Right kidney (tissue), 9 donors: ENCODE measurements at places on chromosomes 5 and 9.

- no peak for DNase-seq
Measured at GRCh38 chr9:132849185-132849706, 28.8 kb downstream of the AK8 start.

DNA sequence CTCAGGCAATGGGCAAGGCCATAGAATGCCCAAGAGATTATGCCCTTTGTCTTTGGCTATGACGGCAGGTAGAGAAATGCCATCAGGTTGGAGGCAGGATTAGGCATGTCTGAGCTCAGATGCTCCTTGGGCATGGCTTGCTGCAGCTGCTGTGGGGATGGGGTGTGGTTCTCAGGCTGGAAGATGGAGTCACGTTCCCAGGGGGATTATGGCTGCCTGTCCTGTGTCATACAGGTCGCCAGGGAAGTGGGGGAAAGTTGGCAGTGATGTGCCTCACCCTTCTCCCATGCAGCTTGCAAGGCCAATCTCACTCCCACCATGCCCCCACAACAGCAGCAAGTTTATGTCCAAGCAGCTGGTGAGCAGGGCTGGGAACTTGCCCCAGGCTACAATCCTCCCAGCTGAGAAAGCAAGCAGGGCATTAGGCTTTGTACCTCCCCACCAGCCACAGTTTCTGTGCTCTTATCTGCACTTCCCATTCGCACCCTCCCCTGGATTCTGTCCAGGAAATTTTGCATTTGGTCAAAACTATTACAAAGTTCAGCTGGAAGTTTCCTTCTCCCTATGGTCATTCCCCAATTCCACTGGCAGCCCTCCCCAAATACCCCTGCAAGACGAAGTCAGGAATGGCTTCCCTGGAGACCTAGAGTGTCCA is 1788.0 kb upstream of the NUDT12 start:
- DNase-seq = no peak

GRCh38 chr5:120457839-120458507 is 6.1 kb upstream of the PRR16 start:
- peak; percentile 36 for DNase-seq

DNA sequence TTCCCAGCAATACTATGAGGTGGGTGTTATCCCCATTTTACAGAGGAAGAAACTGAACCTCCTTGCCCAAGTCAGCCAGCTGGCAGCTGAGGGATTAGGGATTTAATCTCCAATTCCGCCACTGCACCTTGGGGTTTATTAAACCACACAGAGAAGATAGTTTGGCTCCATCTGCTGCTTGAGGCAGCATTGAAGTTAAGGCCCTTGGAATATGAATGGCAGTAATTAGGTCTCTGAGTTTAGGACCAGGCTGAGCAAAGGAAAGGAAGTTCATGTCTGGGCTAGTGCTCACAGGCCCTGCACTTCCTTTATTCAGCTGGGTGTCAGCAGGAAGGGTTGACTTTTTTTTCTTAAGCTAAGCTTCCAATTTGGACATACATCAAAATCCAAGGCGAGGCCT is 86.9 kb upstream of the GDNF start:
- DNase-seq = no peak

DNA sequence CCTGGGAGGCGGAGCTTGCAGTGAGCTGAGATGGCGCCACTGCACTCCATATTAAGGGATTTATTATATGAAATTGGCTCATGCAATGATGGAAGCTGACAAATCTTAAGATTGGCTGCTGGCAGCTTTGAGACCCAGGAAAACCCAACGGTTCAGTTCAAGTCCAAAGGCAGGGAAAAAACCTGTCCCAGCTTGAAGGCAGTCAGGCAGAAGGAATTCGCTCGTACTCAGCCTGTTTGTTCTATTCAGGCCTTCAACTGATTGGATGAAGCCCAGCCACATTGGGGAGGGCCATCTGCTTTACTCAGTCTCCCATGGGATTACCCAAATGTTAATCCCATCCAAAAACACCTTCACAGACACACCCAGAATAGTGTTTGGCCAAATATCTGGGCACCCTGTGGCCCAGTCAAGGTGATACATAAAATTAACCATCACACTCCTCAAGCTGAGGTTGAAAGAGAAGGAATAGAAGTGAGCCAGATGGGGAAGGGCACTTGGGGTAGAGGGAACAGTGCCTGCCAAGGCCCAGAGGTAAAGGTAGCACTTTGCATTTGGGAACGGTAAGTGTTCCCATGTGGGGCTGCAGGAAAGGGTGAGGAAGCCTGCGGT is 8.5 kb upstream of the ORM1 start:
- DNase-seq = no peak

GRCh38 chr9:92097997-92098482 is 17.2 kb downstream of the SPTLC1 start:
- peak; percentile 67 for DNase-seq

- no peak for DNase-seq
Measured at GRCh38 chr5:111689357-111689935, 67.5 kb downstream of the NREP start.

DNA sequence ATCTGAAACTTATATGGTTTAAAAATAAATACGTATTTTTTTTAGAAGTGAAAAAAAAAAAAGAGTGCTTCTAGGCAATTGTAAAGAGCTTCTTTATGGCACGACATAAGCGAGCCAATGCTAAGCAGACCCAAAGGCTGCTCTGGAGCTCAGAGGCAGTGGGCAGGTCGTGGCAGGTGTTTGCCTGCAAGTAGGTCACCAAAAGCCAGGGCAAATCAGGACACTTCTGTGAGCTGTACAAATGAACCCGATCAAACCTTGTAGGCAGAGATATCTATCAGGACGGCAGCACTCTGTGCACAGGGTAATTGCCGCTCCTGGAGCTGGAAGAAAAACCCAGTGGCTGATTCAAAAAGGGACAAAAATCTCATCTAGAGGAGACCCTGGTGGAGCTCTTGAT is 75.9 kb downstream of the IRX2 start:
- DNase-seq = no peak

DNA sequence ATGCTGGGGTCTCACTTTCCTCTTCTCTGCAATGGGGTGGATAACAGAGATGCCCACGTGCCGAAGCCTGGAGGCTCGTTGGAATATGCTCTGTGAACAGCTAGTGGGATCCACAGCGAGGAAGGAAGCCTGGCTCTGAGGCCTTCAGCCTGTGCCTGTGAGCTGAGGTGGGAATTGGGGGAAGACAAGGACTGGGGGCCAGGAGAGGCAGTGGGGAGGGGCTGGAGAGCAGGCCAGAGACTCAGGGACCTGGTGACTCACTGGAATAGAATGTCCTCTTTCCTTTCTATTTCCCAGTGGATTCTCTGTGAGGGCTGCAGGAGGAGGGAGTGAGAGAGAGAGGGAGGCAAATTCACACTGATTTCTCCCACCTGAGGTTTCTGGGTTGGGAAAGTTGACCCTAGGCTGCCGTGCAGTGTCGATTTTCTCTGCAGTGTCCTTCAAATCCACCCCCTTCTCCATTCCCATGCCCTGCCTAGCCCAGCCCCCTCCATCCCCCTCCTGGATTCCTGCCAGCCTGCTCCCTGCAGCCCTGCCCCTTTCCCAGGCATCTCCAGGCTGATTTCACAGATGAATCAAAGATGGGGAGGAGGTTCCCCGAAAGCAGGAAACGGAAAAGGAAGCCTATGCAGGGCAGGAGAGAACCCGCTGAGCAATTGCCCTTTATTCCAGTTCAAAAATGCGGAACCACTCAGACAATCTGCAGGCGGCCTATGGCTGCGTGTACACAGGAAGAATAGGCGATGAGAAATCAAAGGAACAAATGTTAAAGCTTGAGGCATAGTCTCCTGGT is 1.4 kb upstream of the SPAAR start:
- peak; percentile 52 for DNase-seq

DNA sequence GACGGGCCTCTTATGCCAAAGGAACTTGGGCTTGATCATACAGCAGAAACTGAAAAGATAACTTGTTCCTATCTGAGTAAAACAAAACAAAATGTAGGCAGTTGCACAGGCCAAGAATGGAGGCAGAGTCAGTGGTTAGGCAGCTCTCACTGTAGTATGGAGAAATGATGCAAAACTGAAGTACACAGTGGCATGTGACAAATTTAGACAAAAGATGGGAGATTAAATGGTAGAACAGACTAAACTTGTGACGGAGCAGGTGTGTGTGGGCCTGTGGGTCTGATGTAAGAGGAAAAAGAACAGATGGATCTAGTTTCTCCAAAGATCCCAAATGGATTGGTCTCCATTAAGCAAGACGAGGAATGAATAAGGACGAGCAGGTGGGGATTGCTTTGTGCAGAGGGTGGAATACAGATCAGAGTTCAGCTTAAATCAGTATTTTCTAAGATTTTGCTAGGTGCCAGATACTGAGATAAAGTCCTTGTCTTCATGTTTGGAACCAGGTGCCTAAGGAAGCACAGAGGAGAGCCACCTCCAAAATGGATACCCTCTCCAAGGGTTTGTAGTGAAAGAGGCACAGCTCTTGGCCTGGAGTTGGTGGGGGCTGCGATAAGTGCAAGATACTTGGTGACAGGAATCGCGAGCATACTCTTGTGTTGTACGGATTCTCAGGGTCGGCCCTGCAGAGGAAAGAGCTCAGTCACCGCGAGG is 722 bp upstream of the DCP2 start:
- no peak for DNase-seq

GRCh38 chr9:111356481-111357244 is 26.6 kb upstream of the OR2K2 start:
- no peak for DNase-seq

GRCh38 chr5:135609981-135610380 is 31.2 kb upstream of the CXCL14 start:
- DNase-seq = no peak

- DNase-seq = no peak
Measured at GRCh38 chr9:136795000-136795348, 1.2 kb upstream of the CCDC183 start.

DNA sequence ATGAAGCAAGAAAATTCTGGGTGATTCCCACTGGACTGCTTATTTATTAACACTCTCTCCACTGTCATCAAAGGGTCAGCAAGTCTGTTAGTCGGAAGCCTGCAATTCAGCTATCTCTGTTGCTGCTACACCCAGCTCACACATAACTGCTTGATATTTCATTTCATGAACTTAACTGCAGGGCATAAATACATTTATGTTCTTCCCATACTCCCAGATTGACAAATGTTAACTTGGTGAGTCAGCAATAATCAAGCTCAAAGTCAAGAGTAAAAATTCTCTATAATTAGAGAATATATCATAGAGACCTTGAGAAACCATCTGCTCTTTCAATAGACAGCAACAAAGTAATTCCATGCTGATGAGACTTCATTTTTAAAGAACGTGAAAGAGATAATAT is 198.8 kb downstream of the ADAMTS12 start:
- no peak for DNase-seq

DNA sequence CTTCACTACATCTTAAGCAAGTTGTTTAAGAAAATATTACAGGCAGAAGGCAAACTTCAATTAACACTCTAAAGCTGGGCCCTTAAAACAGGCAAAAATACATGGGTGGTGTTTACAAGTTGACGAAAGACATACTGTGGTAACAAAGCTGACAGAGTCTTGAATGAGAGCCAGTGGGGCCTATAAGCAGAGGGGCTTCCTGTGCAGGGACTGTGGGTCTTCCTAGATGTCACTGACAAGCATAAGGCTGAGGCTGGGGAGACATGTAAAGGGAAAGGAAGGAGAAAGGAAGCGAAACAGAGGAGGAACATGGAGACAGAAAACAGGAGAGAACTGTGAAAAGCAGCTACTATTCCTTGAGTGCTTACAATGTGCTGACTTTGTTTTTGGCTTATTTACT is 308.0 kb upstream of the RPS23 start:
- peak; percentile 65 for DNase-seq

GRCh38 chr5:171444582-171444981 is 25.1 kb downstream of the FGF18 start:
- DNase-seq = no peak

GRCh38 chr5:159415301-159415937 is 85.1 kb upstream of the IL12B start:
- DNase-seq = peak; percentile 4

GRCh38 chr5:67795781-67796477 is 419.6 kb upstream of the PIK3R1 start:
- no peak for DNase-seq

GRCh38 chr5:131776450-131776849 is 20.4 kb downstream of the FNIP1 start:
- DNase-seq = no peak

DNA sequence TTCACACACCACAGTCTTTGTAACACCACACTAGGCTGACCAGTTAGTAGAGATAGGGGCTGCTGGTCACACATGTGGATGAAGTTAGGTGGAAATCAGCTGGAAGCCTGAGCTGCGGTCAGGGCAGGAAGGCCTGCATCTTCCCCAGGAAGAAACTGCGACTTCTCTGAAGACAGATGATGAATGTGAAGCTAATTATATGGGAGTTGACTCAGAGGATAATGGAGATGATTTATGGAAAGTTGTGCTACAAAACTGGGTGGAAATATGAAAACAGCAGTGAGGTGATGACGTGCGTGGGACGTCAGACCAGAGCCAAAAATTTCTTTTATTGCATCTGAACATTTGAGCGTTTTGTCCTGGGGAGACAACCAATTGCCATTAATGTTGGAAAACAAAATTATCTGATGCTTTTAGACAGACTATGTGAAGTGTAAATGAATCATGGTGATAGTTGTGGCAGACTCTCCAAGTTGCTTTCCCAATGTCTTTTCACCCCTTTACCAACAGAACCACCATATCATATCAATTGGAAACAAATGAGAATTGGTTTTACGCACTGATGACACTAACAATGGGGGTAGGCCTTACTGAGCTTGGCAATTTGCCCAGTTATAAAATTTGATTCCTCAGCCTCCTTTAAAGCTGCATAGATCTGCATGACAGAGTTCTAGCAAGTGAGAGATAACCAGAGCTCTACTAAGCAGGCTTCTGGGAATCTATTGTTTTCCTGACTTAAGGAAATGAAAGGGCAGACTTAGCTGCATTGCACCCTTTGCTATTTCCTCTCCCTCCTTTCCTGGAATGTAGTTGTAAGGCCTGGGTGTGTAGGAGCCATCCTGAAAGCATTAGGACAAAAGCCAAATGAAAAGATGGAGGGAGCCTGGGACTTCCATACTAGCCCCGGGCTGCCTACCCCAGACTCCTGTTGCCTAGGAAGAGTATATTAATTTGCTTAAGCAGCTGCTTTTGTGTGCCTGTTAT is 84.0 kb downstream of the RAB3C start:
- DNase-seq = no peak

DNA sequence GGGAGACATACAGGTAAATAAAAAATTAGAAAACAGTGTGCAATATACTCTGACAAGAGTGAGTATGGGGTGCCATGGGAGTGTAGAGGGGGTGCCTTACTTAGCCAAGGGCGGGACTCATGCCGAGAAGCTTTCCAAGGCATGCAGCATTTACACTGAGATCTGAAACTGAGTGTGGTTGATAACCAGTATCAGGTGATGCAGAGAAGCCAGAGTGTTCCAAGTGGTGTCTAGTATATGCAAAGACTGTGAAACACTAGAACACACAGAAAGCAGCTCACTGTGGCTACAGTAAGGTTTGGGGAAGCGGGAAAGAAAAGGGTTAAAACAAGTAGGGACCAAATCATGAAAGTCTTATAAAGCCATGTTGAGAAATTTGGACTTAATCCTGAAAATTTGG is 30.5 kb upstream of the ERBIN start:
- DNase-seq = no peak

- DNase-seq = no peak
Measured at GRCh38 chr5:64487283-64487682, 18.5 kb upstream of the RGS7BP start.
